ENCODE measurements at places on chromosomes 12 and 14.
A peak's percentile ranks its signal among the peaks of the same experiment; 100 is the strongest.

DNA sequence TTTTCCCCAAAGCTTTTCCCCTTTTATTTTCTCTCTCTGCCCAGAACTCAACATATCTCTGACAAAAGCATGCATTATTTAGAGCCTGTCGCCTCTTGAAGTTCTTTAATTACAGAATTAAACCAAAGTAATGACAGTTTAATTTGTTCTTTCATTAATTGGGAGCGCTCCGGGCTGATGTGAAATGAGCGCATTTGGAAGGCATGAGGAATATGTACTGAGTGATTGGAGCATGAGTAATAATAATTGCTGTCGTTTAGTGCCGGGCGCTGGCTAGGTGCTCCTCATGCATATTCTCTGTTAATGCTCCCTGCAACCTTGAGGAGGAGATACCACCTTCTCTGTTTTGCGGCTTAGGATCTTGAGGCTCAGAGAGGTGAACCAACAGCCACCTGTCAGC lies 120.5 kb downstream of the SLC25A47 start:
- peak; percentile 52 for DNase-seq

DNA sequence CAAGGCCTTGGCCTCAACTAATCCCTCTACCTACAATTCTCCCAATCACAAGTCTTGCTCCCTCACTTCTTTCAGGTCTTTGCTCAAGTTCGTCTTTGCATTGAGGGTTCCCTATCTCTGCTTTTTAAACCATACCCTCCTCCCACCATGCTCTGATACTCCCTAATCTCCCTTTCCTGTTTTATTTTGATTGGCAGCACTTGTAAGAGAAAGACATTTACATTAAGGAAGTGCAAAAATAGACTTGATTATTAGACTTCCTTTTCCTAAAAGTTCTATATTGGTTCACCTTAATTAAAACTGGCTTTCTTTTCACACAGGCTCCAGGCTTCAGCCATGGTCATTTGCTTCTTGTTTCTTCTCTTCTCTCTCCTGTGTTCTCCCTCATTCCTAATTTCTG lies 18.3 kb upstream of the WIF1 start:
- no peak for DNase-seq

DNA sequence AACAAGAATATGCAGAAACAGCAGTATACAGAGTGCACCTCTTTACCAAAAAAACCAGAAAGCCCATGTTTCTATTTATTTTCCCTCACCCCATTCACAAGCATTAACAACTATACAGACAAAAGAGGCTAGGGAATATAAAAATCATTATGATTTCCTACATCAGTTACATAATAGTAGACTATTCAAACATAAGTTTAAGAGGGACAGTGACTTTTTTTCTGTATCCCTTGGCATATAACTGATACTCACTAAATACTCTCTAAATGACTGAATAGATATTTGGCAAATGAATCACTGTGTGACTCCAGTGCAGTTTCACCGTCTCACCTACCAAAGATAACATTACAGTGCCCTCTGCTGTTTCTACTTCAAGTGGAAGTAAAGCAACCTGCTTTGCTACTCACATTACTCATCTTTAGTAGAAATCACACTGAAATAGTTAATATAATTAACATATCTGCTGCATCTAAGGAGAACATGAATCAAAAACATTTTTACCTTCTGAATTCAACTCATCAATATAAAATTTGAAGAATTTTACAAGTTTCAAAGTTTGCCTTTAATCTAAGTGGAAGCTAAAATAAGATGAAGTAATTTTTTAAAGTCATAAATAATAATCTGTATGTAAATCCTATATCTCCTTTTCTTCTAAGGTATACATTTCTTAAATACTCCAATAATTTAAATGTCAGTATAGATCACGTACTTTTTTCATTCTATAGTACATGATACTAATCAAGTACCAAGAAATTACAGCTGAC lies 103.8 kb downstream of the OSBPL8 start:
- DNase-seq: peak; percentile 94

DNA sequence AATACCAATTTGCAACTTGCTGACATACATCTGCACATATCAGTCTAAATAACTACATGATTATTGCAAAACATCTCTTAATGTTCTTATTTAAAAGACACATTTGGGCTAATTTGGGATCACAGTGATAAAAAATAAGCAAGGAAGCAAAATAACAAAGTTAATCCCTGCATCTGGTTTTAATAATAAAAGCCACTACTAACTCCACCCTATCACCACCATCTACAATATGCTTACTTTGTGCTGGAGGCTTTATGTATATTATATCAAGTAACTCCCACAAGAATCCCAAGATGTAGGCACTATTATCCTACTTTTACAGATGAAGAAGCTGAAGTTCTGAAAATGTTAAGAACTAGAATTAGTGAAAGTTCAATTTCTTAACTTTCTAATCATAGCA lies 45.7 kb downstream of the TAOK3 start:
- peak; percentile 12 for DNase-seq

- DNase-seq: no peak
These were observed 14.6 kb downstream of the CBLN3 start for GRCh38 chr14:24414732-24415420.

- DNase-seq: no peak
These were observed 8.8 kb upstream of the SMARCC2 start for GRCh38 chr12:56197921-56198635.

GRCh38 chr12:12206776-12207388 lies 60.0 kb downstream of the LRP6 start:
- no peak for DNase-seq

- no peak for DNase-seq
These were observed 276.5 kb downstream of the TMEM132C start for GRCh38 chr12:128543460-128543859.

DNA sequence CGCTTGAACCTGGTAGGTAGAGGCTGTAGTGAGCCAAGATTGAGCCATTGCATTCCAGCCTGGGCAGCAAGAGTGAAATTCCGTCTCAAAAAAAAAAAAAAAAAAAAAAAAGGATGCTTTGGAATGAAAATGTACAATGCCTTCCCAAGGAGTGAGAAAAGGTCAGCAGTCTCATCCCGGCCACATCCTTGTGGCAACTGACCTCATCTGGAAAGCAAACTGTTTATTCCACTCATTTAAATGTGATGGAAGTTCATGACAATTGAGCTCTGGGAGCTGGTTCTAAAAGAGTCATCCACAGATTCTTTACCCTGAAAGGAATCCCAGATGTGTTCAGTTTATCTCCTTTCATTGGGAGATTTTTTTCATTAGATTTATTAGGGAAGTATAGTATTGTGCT lies 19.4 kb upstream of the LIMA1 start:
- peak; percentile 91 for DNase-seq

GRCh38 chr14:91330856-91331255 lies 86.4 kb upstream of the GPR68 start:
- no peak for DNase-seq

GRCh38 chr12:6843118-6843902 lies 2.6 kb downstream of the GNB3 start:
- no peak for DNase-seq

GRCh38 chr12:95185072-95185471 lies 32.2 kb downstream of the FGD6 start:
- no peak for DNase-seq

GRCh38 chr12:117514016-117514415 lies 152.6 kb upstream of the NOS1 start:
- no peak for DNase-seq

DNA sequence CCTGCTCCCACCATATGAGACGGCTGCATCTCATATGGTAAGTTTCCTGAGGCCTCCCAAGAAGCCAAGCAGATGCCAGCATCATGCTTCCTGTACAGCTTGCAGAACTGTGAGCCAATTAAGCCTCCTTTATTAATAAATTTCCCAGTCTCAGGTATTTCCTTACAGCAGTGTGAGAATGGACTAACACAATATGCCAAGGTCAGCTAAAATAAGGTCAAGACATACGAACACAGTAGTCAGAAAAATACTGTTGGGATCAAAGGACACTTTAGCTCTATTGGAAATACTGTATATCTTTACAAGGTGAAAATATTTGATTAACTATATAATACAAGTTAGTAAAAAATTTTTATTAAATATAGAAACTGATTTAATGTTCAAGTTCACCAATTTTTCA lies 28.8 kb downstream of the SEL1L start:
- no peak for DNase-seq

- DNase-seq: no peak
These were observed 38.2 kb downstream of the EVL start for GRCh38 chr14:100103250-100104005.

- DNase-seq: peak; percentile 98
These were observed 13.0 kb downstream of the ATG14 start for GRCh38 chr14:55398679-55399078.

DNA sequence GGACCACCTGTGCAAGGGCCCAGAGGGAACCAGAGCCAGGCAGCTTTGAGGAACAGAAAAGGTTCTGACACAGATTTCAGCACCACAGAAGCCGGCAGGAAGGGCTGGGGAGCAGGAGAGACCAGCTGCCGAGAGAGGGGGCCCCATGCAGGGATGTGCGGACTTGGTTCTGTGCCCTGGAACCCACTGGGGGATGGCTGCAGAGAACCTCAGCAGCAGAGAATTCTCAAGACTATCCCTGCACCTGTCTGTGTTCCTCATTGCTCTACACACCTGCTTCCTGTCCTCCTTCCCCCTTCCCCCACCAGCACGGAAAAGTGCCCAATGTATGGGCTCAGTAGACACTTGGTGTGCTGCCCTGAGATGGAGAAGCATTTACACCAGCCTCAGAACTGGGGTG lies 3.2 kb downstream of the SERPINA9 start:
- DNase-seq: no peak

DNA sequence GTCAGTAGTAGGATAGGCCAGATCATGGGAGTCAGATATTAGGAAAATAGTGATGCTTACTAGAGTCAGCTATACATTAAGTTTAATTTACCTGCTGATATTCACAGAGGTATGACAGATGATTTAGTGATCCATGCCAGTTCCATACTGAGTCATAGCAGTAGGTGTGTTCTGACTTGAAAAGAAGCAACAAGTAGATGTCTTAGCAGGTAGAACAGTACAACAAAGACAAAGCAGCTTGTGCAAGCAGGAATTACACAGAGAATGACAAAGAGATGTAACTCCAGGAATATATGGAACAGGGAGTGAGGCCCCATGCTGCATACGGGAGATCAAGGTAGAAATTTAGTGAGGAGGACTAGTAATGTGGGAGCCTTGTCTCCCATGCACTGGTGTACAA lies 556.9 kb downstream of the SLC16A7 start:
- no peak for DNase-seq

GRCh38 chr12:29155079-29155478 lies 6.0 kb downstream of the FAR2 start:
- no peak for DNase-seq
